Smooth muscle cell of the brain vasculature (primary cell): ENCODE measurements at places on chromosomes 4 and X.

- no peak for DNase-seq
Observed at GRCh38 chrX:8845060-8845459, 43.9 kb upstream of the FAM9A start.

DNA sequence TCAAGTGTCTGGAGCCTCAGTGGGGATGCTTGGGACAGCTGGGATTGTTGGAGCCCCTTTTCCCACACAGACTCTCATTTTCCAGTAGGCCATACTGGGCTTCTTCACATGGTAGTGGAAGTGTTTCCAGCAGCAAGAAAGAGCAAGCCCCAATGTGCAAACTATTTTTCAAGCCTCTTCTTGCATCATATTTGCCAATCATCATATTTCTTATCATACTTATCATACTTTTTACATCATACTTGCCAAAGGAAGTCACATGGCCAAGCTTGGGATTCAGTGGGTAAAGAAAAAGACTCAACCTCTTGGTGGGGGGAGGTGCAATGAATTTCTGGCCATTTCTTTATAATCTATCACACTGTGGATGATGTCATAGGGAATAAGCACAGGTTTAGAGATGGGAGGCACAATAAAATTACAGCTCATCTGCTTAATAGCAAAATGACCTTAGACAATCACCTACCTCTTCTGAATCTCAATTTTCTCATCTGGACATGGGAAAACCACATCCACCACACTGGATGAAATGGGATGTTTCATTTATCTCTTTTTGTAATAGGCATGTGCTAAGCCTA is 174.2 kb downstream of the MID1IP1 start:
- no peak for DNase-seq

GRCh38 chr4:137866671-137867070 is 334.4 kb upstream of the PCDH18 start:
- no peak for DNase-seq

GRCh38 chr4:38491854-38492478 is 172.0 kb upstream of the KLF3 start:
- no peak for DNase-seq

- DNase-seq = no peak
Observed at GRCh38 chr4:37258221-37258620, 13.7 kb downstream of the NWD2 start.

- DNase-seq = no peak
Observed at GRCh38 chrX:119374736-119375135, 24.4 kb upstream of the SLC25A43 start.
